ENCODE measurements at places on chromosomes 1 and 21.

- no peak for DNase-seq
Measured at GRCh38 chr1:20530901-20531300, 21.5 kb upstream of the FAM43B start.

DNA sequence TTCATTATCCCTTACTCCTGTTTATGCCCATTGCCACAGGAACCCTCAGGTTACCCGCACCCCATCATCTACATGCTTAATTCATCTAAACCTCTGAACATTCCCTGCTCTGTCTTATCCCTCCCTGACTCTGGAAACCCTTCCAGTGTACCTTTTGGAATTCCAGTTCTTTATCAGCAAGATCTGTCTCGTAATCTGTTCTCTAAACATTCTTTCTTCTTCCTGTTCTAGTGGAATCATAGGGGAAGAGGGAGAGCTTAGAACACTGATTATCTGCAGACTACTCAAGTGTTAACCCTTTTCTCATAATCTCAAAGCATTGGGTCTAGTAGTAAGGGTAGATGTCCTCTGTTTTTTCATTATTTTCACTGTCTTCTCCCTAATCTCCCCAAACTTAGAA is 159.8 kb downstream of the PIK3R3 start:
- DNase-seq = no peak

DNA sequence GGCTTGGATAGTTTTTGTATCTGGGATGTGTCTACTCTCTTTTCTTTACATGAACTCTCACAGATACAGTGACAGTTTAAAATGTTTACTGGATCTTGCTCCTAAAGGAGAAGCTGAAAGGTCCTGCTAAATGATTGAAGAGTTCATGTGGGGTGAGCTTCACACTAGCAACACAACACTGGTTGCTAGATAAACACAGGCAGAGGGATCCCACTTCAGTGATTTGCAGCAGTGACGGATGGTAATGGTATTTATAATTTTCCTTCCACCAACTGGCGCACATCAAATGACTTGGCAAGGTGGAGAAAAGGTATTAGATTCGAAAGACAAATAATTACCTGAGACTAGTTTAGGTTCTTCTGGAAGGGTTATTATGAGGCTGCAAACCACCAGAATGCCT is 270.2 kb downstream of the TBX15 start:
- no peak for DNase-seq

DNA sequence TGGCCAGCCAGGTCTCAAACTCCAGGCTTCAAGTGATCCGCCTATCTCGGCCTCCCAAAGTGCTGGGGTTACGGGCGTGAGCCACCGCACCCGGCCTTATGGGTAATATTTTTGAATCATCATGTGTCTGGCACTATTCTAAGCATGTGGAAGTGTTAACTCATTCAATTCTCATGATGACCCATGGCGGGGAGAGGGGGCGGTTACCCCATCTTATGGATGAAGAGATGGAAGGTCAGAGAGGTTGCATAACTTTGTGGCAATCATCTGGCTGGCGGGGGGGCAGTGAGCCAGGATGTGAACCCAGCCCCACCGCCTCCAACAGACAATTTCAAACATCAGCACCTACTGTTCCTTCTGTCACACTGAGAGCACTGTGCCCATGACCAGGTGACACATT is 11.5 kb upstream of the TAS1R2 start:
- DNase-seq = no peak

DNA sequence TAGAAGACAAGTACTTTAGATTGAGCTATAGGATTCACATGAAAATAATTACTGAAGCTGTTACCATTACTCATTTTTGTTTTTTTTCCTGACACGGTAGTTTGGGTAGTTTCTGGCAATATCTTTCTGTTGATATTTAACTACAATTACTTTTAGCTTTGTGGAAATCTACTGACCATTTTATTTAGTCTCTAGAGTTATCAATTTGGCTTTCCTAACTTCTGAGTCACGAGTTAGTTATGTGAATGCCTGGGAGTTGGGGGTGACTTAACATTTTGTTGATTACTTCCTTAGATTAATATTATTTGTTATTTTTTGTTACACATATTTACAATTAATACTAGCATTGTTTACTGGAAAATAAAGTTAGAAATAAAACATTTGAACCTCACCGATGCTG is 160.6 kb downstream of the HMCN1 start:
- DNase-seq = no peak

GRCh38 chr1:221336126-221336525 is 405.8 kb downstream of the DUSP10 start:
- no peak for DNase-seq

DNA sequence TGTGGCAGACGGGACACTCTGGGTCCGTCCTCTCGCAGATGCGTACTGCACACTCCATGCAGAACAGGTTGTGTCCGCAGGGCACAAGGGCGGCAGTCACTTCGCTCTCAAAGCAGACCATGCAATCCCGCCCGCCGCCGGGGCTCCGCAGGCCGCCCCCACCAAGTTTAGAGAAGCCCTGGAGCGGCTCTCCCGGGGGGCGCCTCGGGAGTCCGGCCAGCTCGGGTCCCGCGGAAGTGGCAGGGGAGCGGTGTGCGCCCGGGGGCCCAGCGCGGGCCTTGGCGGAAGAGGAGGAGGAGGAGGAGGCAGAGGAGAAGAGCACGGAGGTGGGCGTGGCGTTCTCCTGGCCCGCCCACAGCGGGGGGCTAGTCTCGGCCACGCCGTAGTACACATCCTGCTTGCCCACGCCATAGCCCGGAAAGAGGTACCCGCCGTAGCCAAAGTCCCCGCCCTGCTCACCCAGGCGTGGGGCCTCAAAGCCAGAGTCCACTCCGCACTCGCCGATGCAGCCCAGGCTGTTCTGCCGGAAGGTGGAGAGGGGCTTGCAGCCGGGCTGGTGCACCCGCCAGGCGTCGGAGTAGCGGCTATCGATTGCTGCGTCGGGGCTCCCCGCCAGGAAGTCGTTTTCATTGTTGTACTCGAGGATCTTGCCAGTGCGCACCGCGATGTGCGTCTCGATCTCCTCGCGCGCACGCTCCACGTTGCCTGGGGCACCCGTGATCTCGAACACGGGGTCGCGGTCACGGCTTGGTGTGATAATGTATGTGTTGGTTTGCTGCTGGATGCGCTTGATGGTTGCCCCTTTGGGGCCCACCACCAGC is 5.4 kb downstream of the MEX3A start:
- no peak for DNase-seq

DNA sequence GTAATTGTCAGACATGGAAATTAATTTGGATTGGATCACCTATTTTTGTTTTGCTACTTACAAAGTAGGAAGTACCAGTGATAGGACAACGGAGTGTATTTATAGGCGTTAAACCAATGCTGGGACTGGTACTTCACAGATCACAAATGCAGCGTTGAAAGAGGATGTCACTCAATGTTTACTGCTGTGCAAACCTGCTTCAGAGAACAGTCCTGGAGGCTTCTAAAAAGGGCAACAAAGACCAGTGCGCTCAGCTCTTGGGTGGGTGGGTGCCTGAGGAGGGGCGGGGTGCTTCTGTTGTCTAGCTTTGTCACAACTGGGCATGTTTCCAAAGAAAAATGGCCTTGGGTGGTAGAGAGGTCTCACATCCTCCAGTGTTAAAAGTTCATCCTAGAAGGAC is 2.1 kb downstream of the C1orf21 start:
- DNase-seq = no peak

- DNase-seq = peak; percentile 40
Measured at GRCh38 chr1:111140680-111140967, 601 bp downstream of the CEPT1 start.

- DNase-seq = peak; percentile 47
Measured at GRCh38 chr1:192809307-192810252, 741 bp downstream of the RGS2 start.

GRCh38 chr1:39901714-39902459 is at the start of gene MYCL:
Gene MYCL, minus strand, starts transcription at chr1:39901917. Its CDS starts 483 bp downstream, at chr1:39901434.
- peak; percentile 33 for DNase-seq

DNA sequence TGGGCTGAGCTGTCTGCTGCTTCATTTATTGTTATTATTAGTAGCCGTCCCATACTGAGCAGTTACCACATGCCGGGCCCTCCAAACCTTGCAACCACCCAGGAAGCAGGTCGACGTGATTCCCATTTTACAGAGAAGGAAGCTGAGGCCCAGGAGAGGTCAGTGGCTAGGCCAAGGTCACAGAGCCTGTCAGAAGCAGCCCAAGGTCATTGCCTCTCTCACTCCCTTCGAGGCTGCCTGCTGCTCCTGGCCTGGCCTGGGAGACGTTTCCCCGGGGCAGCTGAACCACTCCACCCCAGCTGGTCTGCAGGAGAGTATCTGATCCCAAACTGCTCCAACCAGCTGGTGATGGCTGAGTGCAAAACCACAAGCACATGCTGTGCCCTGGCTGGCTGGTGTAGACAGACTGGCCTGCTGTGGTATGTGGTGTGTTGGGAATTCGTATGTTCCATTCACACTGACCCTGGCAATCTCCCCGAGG is 6.5 kb downstream of the PADI4 start:
- no peak for DNase-seq

GRCh38 chr1:8845104-8846097 is 28.0 kb upstream of the RERE start:
- DNase-seq = no peak

DNA sequence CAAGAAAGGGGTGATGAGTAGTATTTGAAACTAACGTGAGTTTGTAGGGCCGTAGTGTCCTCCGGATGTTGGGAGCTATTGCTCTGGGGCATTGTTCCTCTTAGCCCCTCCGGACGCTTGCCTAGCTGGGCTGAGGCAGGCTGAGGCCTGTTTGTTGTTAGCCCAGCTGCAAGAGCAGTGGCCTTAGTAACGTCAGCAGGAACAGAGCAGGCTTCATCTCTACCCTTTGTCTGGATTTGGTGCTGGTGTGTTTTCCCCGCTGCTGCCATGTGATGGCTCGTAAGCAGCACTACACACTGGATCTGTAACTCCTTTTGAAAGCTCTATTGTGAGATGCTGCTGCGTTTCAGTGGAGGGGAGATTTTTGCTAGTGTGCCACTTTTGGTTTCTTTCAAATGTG is 57.6 kb downstream of the DNM3 start:
- no peak for DNase-seq

Data from amniotic stem cell (primary cell).